Suppressor macrophage treated with lipopolysaccharide for 4 hours (primary cell): ENCODE measurements at places on chromosomes 6 and 20.
A peak's percentile ranks its signal among the peaks of the same experiment; 100 is the strongest.

- DNase-seq: no peak
Measured at GRCh38 chr6:106085692-106085983, 498 bp upstream of the PRDM1 start.

DNA sequence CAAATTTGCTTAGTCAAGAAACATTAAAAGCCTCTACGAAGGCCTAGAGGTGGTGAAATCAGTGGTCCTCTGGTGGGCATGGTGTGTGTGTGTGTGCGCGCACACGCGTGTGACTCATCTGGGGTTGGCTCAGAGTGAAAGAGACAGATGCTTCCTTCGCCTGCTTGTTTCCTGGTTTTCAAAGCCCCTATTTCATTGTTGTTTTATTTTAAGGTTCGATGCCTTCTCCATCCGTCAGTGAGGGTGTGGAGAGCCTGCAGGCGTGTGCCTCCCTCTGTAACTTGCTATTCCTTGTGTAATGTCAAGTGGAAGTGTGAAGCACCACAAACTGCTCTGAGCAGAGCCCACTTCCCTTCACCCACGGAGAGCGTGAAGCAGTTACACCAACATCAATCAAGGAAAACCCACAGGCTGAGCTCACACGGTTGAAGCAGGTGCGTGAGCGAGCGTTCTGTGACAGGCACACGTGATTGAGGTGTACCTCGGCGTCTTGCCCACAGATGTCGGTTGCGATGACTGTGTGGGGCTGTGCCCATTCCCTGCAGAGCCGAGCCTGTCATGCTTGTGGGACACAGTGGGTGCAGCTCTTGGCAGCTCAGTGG is 233.9 kb downstream of the PRL start:
- peak; percentile 81 for DNase-seq

- peak; percentile 65 for DNase-seq
Measured at GRCh38 chr20:21505161-21505809, 8.6 kb downstream of the NKX2-2 start.

GRCh38 chr6:133392641-133393040 is 151.5 kb downstream of the EYA4 start:
- DNase-seq: no peak

GRCh38 chr6:142803032-142803431 is 141.9 kb downstream of the HIVEP2 start:
- no peak for DNase-seq

DNA sequence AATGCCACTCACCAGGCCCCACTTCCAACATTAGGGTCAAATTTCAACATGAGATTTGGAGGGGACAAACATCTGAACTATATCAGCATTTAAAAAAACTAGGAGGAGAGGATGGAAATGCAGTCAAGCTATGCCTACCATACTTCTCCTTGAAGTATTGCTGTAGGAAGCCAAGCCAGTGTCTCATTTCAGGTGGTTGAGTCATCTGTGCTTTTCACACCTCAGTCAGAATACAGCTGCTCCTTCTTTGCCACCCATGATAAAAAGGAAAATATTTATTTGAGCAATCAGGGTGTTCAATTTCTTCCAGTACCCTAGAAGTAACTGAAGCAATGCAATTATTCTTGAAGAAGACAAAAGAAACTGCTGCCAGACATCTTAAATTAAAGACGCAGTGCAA is 47.0 kb upstream of the EEF1E1 start:
- no peak for DNase-seq

GRCh38 chr6:45609141-45609638 is 231.5 kb upstream of the SUPT3H start:
- no peak for DNase-seq

- no peak for DNase-seq
Measured at GRCh38 chr6:35477028-35477427, 8.8 kb downstream of the RPL10A start.

DNA sequence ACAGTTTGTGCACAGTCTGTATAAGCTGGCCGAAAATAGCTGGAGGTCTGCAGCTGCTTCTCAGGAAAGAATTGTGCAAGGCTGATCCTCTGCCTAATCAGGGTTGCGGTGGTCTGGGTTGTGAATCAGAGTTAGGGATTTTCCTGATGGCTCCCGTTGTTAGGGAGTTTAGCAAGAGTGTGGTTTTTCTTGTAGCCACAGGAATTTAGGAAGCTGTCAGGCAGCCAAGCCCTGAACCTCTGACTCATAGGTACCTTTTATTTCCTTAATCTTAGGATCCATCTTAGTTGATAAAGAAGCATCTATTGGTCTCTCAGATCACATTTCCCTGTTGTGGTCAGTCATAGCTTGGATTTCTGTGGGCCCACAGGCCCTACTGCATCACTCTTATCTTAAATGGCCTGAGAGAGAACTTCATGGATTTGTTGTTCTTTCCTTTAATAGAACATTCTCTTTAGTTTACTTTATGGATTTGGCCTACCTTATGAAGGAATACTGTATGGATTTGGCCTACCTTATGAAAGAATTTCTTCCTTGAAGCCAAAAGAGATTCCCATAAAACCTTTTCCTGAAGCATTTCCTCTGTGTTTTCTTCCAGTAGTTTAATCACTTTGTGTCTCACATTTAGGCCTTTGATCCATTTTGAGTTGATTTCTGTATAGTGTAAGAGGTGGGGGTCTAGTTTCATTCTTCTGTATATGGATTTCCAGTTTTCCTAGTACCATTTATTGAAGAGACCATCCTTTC is 10.3 kb downstream of the KIF25 start:
- DNase-seq: peak; percentile 79

DNA sequence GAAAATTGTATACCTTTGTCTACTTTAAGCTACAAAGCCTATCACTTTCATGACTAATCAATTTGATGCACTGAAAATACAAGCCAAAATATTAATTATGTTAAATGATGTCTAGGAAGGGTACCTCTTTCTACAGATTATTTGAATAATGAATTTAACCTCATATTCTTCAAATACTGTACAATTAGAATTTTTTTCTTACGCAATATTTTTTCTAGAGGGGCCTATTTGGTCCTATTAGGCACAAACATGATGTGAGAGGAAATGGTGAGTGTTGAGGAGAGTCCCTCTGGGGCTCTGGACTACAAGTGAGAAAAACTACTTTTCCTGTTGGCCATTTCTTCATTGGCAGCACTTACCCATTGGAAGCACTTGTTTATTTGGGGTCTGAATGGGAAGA is 5.4 kb downstream of the DCDC2 start:
- DNase-seq: no peak

GRCh38 chr6:52548353-52548713 is 28.5 kb downstream of the TRAM2 start:
- no peak for DNase-seq

DNA sequence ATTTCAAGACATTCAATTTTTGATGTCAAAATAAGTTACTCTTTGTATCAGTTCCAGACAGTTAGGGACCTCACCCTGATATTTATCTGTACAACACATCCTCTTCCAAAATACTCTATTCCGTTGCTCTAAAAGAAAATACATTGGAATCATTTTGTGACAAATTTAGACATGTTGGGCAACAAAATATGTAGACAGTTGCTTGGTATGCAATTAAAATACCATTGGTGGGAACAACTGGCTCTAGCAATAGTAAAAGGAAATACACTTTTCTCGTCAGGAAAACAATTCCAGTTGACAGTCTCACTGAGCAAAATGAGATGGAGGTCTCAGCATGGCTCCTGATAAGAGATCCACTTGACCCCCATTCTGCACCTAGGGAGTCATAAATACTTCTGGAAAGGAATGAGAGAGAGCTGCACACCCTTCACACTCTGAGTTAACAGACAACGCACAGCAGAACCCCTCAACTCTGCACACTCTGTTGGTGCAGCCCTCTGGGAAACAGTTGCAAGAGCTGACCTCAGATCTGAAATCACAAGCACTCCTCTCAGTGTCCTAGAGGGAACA is 171.3 kb upstream of the NT5E start:
- DNase-seq: no peak
